ENCODE measurements at places on chromosomes 11 and 22.

GRCh38 chr11:14378171-14378570 is 19.2 kb upstream of the RRAS2 start:
- no peak for DNase-seq

DNA sequence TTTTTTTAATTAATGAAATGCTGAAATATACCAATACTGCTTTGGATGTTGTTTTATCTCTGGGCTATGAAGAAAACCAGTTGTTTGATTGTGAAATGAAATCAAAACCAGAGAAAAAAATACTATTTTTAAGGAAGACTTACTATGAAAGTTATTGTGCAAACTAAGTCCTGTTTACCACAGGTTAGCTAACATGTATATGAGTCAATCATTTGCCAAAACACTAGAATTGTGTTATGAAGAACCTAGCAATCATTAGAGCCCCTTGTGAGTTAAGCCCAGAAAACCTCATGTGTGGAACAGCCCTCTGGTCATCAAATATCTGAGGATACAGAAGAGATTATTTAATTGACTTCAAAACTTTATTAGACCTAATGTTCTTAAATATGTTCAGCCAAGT is 83.7 kb downstream of the FAT3 start:
- no peak for DNase-seq

GRCh38 chr11:15097411-15097810 is 17.3 kb upstream of the INSC start:
- no peak for DNase-seq

DNA sequence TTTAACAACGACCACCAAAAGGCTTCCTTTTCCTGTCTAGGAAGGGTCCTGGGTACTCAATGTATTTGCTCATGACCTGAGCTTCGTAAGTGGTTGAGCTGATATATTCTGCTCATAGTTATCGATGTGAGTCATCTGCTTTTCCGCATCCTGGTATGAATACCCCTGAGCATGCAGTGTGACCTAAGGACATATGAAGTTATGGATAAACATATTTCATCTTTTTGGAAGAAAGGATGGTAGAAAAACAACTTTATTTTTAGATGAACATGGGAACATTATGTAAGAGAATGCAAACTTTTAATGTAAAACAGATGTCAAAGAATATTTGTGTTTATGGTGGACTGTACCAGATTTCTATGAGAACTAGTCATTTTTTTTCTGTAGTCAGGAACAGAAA is 28.4 kb downstream of the TRPC6 start:
- no peak for DNase-seq

GRCh38 chr22:46336119-46337078 is 885 bp downstream of the TRMU start:
- DNase-seq, result no peak

DNA sequence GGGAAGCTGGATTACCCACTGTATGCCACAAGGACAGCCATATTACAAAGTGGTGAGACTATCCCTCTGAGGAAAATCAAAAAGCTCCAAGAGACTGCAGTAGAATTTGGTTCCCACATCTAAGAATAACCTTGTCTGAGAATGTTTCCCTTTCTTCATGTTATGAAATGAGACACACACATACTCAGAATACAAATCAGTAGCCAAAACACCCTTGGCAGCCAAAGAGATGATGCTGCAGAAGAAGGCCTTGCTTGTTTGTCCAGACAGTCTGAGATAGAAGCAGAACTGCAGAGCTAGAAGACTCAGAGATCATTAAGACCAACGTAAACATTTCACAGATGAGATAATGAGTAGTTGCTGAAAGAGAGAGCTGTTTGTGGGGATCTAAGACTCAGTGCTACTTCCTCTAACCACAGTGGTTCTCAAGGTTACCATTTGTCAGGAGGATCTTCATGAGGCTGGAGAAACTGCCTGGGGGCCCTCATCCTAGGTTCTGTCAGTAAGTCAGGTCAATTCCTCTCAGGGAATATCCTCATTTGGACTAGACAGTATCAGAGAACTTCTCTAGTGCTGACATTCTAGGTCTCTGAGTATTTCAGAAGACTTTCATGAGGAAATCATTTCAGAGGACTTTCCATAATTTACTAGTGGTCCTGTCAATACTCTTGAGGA is 38.9 kb downstream of the RELT start:
- no peak for DNase-seq

- no peak for DNase-seq
These were observed 105.2 kb downstream of the TRAF6 start for GRCh38 chr11:36404831-36405230.

DNA sequence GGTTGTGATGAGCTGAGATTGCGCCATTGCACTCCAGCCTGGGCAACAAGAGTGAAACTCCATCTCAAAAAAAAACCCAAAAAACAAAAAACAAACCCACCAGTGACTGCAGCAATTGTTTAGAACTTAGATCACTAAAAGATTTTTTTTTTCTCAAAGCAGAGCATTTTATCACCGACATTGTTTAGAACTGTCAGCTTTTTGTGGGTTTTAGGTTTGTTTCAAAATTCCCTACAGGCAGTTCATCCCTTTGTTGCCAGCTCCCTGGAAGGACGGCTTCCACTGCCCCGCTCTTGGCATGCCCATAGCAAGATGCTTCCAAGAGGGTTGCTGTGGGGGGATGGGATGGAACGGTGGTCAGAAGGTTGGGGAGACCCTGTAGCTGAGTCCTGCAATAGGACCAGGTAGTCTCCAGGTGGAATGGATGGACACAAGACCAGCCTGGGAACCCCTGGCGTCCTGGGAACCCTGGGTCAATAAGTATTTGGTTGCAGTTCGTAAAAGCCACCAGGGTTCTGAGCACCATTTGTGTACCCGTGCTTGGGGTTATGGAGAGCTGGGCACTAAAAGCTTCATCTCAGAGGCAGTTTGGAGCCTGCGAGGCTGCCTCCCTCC is 46.7 kb downstream of the TSPAN18 start:
- no peak for DNase-seq

- peak; percentile 38 for DNase-seq
These were observed 1.2 kb downstream of the KMT2A start for GRCh38 chr11:118437208-118438125.

DNA sequence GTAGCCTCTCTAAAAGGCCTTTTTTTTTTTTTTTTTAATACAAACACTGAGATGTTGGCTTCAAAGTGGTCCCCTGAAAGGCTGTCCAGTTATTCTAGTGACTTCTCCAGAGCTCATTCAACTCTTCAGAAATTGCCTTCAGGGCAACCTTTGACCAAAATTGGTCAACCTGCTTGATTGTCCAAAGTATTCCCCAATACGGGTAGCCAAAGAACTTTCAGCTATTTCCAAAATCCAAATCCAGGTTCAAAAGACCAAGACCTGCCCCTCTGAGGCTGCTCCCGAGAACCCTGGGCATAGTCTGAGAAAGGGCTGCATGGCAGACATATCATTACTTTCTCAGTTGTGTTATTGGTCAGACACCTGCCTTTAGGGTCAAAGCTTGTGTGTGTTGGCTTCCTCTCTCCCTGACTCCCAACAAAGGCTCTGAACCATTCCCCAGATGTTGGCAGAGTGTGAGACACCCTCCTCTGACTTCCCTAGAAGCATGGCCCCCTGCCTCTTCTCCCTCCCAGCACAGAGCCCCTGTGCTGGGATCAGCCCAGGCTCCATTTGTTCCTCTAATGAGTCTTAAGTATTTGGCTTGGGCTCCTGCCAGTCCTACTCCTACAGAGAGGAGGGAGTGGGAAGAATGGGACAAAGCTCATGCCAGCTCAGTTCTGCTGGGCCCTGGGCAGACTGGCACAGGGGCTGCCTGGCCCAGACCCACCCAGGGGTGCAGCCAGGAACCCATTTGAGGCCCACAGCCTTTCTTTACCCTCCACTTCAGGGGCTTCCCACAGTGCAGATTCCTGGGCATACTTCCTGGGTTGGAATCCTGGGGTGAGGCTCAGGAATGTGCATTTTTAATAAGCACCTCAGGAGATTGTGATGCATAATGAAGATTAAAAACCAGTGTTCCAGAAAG is 30.3 kb downstream of the TNKS1BP1 start:
- DNase-seq, result peak; percentile 34

DNA sequence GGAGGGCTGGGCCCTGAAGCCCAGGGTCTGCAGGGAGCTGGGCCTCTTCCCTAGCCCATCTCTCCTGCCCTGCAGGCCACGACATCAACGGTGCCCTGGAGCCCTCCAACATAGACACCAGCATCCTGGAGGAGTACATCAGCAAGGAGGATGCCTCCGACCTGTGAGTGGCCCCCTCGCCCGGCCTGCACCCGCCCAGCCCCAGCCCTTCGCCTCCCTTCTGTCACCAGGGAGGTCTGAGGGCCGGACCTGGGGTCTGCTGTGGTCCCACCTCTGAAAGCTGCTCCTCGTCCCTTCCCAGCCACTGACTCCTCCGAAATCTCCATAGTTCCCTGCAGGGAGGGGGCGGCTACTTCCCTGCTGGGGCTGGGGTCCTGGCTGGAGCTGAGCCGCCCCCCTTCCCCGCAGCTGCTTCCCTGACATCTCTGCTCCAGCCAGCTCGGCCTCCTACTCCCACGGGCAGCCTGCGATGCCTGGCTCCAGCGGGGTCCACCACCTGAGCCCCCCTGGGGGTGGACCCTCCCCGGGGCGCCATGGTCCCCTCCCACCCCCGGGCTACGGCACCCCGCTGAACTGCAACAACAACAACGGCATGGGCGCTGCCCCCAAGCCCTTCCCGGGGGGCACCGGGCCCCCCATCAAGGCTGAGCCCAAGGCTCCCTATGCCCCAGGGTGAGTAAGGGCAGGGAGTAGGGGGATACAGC is 13.3 kb downstream of the MYRF start:
- no peak for DNase-seq

DNA sequence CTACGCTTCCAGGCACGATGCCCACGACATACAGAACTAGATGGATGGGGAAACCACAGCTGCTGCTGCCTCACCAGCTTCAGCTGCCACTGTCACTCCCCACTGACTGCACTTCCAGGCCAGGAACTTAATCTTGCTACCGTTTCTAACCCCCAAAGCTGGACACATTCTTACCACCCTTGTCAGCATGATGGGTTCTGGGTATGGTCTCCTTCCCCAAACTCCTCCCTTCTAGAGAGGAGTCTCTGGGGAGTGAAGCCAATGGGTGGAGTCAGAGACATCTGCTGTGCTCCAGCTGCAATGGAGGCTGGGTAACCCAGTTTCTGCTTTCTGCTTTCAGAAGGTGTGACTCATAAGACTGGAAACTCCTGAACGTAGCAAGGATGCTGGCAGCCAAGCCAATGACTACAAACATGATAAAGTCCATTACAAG is 87.0 kb upstream of the THY1 start:
- peak; percentile 38 for DNase-seq

- peak; percentile 86 for DNase-seq
These were observed 465 bp downstream of the SUN2 start for GRCh38 chr22:38755155-38755910.

GRCh38 chr22:50621948-50622722 is 5.8 kb downstream of the ARSA start:
- DNase-seq, result no peak

- no peak for DNase-seq
These were observed 108.4 kb downstream of the SHANK2 start for GRCh38 chr11:71144010-71144409.

- DNase-seq, result no peak
These were observed 62.0 kb downstream of the CCDC34 start for GRCh38 chr11:27300974-27301373.

DNA sequence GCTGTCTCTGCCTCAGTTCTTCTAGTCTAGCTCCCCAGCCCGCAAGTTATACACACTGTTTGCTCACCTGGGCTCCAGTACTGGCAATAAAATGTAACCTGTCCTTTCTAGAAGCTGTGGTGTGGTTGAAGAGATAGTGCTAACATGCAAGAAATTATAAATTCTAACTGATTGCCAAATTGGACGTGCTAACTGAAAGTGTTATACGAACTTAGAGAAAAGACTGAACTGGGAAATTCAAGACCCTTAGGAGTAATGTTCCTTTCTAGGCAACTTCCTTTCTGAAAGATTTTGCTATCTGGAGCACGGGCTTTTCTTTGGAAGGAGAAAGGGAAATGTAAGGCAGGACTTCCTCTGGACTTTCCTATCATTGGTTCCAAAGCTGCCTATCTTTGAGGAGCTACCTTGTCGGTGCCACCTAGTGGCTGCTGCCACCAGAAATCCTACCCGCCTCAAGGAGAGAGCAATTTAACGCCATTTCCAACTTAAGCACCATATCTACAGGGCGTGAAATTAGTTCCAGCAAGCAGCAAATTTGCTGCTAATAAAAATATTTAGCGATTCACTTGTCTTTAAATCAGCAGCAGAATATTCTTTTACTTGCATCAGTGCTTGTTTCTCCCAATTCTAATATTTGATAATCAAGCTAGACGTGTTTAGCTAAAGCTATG is 12.7 kb upstream of the TMEM218 start:
- DNase-seq, result no peak

- no peak for DNase-seq
These were observed 682 bp downstream of the LARGE1 start for GRCh38 chr22:33919391-33920196.

DNA sequence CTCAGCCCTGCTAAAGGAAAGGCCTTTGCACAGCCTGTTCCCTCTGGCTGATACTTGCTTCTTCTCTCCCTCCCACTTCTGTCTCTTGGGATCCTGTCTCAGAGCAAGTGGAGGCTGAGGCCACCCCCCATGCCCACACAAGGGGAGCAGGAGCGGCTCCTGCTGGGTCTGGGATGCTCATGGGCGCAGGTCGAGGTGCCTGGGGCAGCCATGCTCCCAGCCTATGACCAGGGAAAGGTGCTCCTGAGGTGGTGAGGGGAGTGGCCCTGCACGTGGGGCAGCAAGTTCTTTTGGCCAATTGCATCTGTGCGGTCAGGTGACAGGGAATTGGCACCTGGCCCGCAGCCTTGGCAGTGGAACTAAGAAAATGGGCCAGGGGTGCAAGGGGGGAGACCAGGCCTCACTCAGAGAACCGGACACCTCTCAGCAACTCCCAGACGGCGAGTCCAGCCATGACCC is 1.5 kb downstream of the MAPK11 start:
- no peak for DNase-seq

- DNase-seq, result no peak
These were observed 29.4 kb upstream of the LYVE1 start for GRCh38 chr11:10597877-10598351.

GRCh38 chr22:48198489-48199459 is 1436.3 kb downstream of the TBC1D22A start:
- no peak for DNase-seq

DNA sequence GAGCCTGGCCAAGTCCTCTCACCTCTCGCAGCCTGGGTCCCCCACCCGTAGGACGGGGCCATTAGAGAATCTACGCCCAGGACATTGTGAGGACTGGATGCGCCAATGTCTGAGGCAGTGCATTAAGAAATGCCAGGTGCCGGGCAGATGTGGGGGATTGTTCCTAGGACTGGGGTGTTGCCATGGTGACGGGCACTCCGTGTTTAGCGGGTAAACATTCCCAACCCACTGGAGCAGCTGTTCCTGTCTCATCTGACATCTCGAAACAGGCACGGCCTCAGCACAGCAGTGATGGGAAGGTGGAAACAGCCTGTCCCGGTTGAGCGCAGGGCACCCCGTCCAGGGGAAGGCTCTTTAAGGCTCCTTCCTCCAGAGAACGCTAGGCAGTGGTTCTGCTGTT is 99.6 kb upstream of the RTL6 start:
- no peak for DNase-seq

- DNase-seq, result no peak
These were observed 110.8 kb downstream of the MTNR1B start for GRCh38 chr11:93080146-93080759.
